ENCODE measurements at places on chromosomes 11 and 22. TPM values are rescaled to one million over a fixed set of nuclear protein-coding genes. Genes with fewer than 3 reads are reported as not detected.

- no peak for DNase-seq
Measured at GRCh38 chr11:25961539-25961938, 370.4 kb upstream of the ANO3 start.

Gene IGLL1
- not detected for total RNA-seq

Gene BDNF
- 8.1 TPM for total RNA-seq

- no peak for DNase-seq
Measured at GRCh38 chr11:17547932-17548331, 873 bp downstream of the OTOG start.

Gene TUB
- 19.2 TPM for total RNA-seq

DNA sequence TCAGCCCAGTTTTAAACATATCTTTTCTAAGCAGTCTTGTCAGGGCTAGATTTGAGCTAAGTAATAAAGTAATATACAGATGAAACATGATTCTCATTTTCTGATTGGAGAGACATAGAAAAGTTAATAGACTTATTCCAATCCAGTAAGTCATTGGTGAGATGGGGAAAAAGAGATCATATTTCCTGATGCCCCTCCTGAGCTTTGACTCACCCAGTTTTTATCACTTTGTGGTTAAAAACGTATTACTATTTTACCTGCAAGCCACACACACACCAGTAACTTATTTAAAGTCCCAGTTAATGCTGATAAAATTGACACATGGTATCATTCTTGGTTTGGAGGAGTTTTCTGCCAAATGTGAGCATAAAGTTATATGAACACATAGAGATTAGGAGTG lies 306.8 kb downstream of the CADM1 start:
- DNase-seq = no peak

Gene SLC6A5
- not detected for total RNA-seq

Gene GUCD1
- total RNA-seq = 69.1 TPM

DNA sequence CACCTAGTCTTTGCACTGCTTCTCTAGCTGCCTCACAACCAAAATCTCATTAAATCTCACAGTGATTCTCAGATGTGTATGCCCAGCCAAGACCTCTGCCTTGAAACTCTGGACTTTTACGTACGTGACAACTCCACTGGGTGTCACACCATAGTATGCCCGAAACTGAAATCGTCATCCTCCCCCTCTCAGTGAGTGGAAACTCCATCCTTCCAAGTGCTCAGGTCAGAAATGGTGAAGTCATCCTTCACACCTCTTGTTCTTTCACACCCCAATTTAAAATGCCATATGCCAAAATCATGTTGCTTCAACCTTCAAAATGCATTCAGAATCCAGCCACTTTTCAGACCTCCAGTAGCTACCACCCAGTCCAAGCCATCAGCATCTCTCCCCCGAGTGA lies 42.5 kb downstream of the SFI1 start:
- DNase-seq = no peak

Gene PGA3
- total RNA-seq = not detected

DNA sequence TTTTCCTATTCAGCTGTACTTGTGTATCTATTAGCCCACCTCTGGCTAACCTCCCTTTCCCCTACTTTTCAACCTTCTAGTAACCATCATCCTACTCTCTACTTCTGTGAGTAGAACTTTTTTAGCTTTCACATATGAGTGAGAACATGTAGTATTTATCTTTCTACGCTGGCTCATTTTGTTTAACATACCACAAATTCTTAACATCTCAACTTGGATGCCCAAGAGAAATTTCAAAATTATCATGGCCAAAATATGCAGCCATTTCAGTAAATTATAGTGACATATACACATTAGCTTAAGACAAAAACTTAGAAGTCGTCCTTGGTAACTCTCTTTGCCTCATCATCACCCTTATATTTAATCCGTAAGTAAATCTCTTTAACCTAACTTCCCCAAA lies 34.7 kb downstream of the LUZP2 start:
- peak; percentile 7 for DNase-seq

GRCh38 chr11:64239662-64240434 lies 1.0 kb upstream of the FKBP2 start:
- no peak for DNase-seq

DNA sequence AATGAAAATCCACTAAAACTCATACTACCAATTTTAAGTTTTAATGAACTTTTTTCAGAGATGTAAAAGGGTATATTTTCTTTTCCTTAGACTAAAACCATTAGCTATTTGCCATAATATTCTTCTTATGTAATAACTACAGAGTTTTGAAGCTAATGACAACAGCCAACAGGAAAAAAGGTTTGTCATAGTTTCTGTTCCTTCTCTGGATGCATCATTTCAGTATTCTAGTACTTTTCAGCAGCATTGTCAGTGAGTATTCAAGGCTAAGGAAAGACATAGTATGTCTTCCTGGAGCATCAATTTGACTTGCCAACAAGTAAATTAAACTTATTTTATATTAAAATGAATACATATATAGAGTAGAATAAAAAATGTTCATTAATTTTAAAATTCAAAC lies 166.0 kb downstream of the METTL15 start:
- no peak for DNase-seq

DNA sequence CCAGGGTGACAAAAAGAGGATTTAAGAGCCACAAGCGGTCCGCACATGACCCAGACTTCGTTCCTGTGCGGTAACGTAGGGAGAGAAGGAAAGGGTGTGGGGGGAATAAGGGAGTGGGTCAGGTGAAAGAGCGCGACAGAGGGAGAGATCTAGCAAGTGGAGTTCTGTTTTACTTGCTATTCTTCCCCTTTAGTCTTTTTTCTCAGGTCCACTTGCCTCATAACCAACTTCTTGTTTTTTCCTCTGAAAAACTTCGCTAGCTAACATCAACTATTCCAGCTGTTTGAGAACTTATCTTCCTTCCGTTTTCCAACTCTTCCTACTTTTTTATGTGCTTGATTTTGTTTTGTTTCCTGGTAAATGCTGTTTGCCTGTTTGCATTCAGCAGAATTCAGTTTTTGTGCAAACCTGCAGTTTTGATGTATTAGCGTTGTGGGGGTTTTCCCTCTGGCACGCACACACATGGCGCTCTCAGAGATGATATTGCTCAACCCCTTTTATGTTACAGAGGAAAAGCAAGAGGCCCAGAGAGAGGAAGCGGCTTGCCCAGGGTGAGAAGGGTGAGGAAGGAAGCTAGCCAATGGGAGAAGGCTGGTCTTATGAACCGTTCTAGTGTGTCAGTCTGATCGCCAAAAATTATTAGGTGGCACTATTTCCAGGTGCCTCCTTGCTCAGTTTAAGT lies 592 bp upstream of the CTSC start:
- DNase-seq = peak; percentile 79

Gene OR10V1
- total RNA-seq = not detected

GRCh38 chr11:1351278-1351937 lies 38.3 kb upstream of the BRSK2 start:
- DNase-seq = no peak

- no peak for DNase-seq
Measured at GRCh38 chr11:2512431-2513407, 67.9 kb downstream of the KCNQ1 start.

GRCh38 chr11:70732881-70733196 lies 334.5 kb downstream of the CTTN start:
- DNase-seq = no peak

DNA sequence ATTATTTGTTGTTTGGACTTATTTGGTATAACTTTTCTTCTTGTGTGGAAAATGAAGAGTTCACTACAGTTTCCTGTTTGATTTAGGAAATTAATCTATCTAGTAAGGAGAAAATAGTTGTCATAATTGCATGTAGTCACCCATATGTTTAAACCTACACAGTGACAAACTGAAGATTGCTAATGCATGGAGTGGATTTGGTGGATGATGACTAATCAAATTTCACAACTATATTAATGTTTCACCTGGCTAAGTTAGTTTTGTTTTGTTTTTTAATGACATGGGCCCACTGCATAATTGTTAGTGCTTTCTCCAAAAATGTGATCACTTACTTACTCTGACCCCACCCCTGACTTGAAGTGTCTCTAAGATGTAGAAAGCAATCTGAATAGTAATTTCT lies 170.6 kb downstream of the DYNC2H1 start:
- DNase-seq = peak; percentile 3

GRCh38 chr11:114185436-114185835 lies 110.8 kb upstream of the NNMT start:
- DNase-seq = no peak

- DNase-seq = no peak
Measured at GRCh38 chr11:43787824-43788223, 92.8 kb upstream of the ALKBH3 start.

- peak; percentile 41 for DNase-seq
Measured at GRCh38 chr11:34250732-34251588, 106.8 kb downstream of the ABTB2 start.

DNA sequence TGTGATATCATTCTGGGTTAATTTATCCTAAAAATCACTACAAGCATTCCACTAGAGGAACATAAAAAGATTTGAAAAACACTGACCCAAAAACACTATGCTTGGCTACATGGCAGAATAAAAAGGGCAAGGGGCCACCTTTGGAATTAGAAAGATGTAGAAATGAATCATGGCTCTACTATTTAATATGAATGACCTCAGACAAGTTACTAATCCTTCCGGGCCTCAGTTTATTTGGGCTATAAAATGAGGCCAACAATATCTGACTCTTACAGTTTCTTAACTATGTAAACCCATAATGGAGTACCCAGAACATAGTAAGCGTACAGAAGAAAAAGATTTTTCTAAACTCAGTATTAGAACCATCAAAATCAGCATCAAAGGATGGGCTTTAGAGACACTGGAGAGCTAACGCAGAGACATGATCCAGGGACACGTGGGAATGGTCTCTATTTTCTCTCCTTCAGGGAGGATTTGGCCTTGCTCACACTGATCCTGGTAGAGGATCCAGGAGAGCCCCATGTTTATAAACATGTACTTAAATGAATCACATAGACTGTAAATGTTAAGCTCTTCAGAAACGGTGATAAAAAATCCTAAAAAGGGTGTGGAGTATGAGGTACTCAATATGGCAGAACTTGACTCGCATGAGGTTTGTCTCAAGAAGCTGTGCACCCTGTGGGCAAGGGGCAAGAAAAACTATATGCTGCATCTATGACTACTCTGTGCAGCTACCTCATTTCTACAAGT lies 288.4 kb upstream of the PITPNB start:
- peak; percentile 43 for DNase-seq

Gene TEX54
- total RNA-seq = not detected

Gene BTBD18
- total RNA-seq = not detected

GRCh38 chr11:62124186-62125113 lies 639 bp downstream of the INCENP start:
- no peak for DNase-seq
